ENCODE measurements at places on chromosomes 6 and 20.
A peak's percentile ranks its signal among the peaks of the same experiment; 100 is the strongest.

- no peak for DNase-seq
Observed at GRCh38 chr20:50434653-50435396, 75.4 kb upstream of the PTPN1 start.

DNA sequence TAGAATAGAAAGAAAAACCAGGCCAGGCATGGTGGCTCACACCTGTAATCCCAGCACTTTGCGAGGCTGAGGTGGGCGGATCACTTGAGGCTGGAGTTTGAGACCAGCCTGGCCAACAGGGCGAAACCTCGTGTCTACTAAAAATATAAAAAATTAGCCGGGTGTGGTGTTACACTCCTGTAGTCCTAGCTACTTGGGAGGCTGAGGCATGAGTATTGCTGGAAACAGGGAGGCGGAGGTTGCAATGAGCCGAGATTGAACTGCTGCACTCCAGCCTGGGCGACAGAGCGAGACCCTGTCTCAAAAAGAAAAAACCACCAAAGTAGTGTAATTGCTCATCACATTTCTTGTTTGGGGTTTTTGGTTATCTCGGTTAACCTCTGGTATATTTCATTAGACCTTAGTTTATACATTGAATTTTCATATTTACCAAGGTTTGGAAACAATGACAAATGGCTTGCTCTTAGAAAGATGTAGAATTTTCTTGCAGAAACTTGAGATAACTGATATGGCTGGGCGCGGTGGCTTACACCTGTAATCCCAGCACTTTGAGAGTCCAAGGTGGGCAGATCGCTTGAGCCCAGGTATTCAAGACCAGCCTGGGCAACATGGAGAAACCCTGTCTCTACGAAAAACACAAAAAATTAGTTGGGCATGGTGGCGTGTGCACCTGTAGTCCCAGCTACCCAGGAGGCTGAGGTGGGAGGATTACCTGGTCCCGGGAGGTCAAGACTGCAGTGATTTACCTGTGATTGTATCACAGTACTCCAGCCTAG, 14.2 kb downstream of the ITCH start:
- DNase-seq, result no peak

DNA sequence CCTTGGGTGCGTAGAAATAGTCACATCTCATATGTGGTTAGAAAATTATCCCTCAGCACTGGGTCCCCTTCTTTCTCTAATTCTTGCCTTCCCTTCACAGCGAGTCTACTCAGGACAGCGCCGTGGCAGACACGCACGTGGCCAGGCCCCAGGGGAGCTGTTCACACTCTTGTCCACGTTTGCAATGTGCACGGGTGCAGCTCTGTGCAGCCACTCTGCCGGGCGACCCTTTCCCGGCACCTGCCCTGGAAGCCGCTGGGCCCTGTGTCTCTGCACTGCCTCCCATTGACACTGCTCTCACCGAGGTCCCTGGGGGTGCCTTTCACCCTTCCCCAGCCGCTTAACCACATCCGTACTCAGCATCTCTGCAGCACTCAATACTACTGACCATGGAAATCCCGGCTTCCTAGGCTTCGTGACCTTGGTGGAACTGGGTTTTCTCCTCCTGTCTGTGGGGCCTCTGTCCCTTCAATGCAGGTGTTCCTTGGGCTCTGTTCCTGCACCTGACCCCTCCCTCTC, 104.9 kb downstream of the DACT2 start:
- DNase-seq, result no peak

DNA sequence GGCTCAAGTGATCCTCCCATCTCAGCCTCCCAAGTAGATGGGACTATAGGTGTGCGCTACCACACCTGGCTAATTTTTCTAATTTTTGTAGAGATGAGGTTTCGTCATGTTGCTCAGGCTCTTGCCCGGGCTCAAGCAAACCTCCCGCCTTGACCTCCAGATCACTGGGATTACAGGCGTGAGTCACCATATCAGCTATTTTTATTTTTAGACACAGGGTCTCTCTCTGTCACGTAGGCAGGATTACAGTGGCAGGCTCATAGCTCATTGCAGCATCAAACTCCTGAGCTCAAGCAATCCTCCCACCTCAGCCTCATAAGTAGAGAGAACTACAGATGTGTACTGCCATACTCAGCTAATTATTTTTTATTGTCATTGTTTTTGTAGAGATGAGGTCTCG, 41.7 kb downstream of the SLC23A2 start:
- DNase-seq, result no peak

- peak; percentile 6 for DNase-seq
Observed at GRCh38 chr6:19210849-19211590, 626.1 kb upstream of the ID4 start.

DNA sequence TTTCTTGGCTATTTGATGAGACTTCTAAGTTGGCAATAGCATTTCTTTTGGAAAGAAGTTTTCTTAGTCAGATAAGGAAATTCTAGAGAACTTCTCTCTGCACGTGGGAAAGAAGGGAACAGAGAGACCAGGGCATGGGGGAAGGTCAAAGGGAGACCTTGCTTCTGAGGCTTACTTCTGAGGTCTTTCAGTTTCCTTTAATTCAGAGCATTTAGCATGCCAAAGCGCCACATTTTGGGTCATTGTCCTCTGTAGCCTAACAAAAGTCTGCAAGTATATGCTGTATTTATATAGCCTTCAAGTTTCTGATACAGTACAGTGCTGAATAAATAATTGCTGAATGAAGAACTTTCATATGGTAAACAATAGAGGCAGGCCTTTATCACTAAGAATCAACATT, 95.6 kb downstream of the SAMD3 start:
- DNase-seq, result no peak

DNA sequence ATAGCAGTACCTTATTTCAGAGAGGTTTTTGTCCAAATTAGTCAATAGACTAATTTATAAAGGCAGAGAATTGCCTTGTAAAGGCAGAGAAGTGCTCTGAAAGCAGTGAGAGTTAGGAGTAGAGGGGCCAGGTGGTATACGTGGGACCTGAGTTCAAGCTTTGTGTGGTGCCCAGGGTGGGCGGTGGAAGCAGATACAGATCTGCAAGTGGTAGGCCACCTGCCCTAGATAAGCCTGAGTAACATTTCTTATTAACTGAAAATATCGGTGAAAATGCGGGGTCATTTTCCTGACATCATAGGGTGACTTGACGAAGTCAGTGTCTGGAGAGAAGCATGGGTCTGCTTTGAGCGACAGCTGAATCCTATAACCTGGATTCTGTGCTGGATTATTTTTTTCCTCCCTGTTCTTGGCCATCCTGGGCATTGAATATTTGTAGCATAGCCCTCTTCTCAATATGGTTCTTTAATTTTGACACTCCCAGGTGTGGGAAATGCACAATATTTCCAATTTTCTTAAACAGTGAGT, 62.2 kb upstream of the SUPT3H start:
- DNase-seq, result no peak

DNA sequence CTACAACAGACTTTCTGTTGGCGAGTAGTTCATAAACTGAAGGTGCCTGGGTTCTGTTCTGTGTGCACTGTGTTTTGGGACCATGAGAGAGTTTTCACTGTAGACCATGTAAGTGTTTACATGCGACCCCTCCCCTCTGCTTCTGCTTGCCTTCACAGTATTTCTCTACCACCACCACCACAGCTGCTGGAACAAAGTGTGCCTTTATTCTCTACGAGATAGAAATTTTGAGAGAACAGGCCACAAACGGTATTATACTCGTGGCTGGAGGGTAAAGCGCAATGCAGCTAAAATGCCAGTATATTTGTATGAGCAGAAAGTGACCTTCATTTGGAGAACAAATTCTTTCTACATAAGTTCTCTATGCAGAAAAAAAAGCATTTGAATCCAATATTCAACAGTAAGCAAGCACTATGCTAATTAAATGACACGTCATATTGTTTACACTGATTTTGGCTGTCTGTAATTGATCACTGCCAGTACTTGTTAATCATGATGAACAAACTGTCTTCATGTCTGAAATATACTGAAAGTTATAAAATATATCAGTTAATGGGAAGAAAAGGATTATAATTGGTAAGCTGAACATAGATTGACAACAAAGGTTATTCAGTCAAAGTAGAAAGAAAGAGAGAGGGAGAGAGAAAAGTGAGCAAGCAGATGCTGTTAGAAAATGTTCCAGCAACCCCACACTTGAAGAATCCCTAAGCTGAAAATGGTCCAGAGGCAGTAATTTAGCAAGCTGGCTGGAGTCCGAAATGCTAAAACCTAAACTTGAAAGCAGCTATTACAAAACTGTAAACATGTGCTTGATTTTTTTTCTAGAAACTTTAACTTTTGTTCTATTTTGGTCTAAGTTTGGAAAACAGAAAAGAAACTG, 8.8 kb downstream of the CLDN20 start:
- no peak for DNase-seq

DNA sequence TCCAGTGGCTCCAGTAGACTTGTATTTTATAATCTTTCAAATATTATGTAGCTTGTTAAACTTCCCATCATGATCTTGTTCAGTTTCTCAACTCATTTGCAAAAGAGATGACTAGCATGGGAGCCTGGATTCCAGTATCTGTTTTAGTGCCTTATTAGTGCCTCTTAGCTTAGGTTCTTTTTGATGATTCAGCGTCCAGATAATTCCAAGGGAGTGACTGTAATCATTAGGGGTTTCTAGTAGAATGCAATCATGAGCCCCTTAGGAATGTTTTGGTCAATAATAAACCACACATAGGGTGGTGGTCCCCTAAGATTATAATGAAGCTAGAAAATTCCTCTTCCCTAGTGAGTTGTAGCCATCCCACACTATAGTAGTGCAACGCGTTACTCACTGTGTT, 7.0 kb downstream of the CD2AP start:
- no peak for DNase-seq

GRCh38 chr6:47254906-47255305, 54.8 kb downstream of the TNFRSF21 start:
- DNase-seq, result no peak

DNA sequence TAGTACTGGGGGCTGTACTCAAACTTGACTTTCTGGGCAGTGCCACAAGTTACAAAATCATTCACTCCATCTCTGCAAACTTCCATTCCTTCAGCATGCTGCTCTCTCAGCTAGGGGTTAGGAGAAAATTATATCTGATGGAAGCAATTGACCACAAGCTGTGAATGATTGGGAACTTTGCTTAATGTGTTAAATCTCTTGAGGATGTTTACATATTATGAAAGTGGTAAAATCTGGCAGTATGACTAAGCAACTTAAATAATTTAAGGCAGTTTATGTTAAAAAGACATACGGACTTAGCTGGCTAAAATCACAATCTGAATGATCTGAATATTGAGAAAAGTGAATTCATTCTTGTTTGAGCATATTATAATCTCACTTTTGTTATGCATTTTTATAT, 415.0 kb downstream of the PHF3 start:
- no peak for DNase-seq

DNA sequence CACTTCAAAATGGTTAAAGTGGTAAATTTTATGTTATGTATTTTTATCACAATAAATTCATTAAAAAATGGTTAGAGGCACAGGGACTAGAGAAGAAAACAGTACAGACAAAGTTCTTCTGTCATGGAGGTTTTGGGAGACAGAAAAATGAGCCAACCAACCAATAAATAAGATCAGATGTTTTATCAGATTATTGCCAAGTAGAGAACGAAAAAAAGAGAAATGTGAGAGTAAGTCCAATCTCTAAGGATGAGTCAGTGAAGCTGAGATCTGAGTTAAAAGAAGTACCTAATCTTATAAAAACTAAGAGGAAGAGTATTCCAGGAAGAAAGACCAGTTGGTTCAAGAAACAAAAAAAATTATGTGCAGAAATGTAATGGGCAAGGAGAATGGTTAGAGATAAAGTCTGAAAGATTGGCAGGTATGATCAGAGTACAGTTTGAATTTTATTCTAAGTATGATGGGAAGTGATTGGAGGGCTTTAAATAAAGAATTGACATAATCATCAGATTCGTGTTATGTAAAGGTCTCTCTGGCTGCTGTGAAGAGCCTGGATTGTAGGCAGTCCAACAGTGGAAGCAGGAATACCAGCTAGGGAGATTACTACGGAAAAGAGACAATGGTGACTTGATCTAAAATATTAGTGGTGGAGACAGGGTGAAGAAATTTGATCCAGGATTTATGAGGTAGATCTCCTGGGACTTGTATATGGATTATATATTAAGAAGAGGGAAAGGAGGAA, 79.6 kb downstream of the RCAN2 start:
- DNase-seq, result no peak

GRCh38 chr6:22737331-22737730, 168.0 kb downstream of the HDGFL1 start:
- DNase-seq, result no peak

GRCh38 chr20:7180256-7181045, 413.0 kb downstream of the BMP2 start:
- DNase-seq, result no peak

- no peak for DNase-seq
Observed at GRCh38 chr6:82889143-82889542, 176.5 kb downstream of the UBE3D start.

- no peak for DNase-seq
Observed at GRCh38 chr20:16485401-16485800, 87.8 kb downstream of the KIF16B start.

GRCh38 chr20:58344741-58345140, 35.2 kb downstream of the RAB22A start:
- no peak for DNase-seq

DNA sequence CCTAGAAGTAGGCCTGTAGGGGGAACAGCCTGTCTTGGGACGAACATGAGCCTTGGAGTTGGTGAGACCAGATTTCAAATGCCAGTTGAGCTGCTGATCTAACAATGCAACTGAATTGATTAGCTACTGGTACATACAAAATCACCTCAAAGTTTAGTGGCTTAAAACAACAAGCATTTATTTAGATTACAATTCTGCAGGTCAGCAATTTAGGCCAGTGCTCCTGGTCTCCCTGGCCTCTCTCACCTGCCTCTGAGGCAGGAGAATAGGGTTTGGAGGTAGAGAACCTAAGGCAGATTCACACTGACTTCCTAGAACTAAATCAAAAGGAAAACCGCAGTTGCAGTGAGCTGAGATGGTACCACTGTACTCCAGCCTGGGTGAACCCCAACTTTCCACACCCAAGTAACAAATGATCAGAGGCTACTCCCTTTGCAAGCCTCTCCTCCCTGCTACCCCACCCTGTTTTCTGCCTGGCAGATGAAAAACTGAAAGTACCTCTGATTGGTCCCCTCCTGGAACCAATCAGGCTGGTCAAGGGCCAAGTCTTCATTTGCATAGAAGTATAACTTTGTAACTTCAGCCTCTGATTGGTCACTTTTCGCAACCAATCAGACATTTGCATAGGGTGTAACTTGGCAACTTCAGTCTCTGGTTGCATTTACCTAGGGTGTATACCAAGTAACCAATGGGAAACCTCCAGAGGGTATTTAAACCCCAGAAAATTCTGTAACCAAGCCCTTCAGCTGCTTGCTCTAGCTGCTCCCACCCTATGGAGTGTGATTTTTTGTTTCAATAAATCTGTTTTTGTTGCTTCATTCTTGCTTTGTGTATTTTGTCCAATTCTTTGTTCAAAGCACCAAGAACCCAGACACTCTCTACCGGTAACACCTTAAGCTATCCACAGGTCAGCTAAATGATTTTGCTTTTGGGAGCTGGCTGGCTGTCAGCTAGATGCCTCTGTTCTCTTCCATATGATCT, 8.1 kb upstream of the UBR2 start:
- DNase-seq, result no peak

- no peak for DNase-seq
Observed at GRCh38 chr20:19099596-19100545, 112.6 kb upstream of the SLC24A3 start.

GRCh38 chr6:6815732-6816131, 227.2 kb downstream of the LY86 start:
- DNase-seq, result no peak

Measured in GM12891 (cell line).